LHCN-M2 (cell line): ENCODE measurements at places on chromosomes 13 and 19.

- DNase-seq, result no peak
Measured at GRCh38 chr19:32819419-32820400, 49.9 kb downstream of the SLC7A9 start.

GRCh38 chr19:2517881-2518601 lies 42.1 kb downstream of the GADD45B start:
- DNase-seq, result no peak

DNA sequence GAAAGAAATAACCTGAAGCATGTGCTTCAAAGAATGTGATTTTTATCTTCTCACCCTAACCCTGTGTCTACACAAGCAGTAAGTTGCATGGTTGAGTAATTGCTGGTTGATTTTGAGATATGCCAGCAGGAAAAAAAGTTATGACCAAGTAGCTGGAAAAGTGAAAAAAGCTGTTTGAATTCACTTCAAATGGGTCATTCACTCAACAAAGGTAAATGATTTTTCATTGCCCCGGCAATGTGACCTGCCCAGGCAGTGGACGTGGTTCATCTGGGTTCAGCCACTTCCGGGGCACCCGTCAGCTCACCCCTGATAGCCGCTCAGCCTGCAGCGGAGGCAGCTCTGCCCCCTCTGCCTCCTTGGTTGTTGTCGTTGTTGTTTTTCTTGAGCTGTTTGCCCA lies 18.5 kb downstream of the TNFRSF19 start:
- no peak for DNase-seq

DNA sequence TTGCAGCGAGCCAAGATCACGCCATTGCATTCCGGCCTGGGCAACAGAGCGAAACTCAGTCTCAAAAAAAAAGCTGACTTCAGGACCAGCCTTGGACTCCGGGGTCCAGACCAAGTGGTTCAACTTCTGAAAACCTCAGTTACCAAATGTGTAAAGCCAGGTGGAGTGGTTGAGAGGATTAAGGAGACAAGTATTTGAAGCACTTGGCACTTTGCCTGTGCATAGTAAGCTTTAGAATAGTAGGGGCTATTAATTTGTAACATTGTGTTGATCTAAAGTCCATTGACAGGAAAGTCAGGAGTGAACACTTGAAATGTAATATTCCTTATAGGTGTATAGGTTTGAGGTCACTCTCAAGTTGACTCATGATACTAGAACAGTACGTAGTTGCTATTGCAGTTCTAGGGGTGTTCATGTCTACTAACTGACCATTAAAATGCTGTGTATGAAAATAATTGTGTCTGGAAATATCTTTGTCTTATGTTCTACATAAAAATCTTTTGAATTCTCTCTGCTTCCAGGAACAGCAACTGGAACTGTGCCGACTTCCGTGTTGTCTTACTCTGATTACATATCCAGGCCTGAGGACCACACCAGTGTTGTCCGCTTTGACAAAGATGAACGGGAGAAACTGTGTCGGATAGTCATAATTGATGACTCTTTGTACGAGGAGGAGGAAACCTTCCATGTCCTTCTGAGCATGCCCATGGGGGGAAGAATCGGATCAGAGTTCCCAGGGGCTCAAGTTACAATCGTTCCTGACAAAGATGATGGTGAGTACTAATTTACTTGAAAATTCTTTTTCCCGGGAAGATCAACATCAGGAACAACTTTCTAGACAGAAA lies 97.4 kb downstream of the FREM2 start:
- DNase-seq, result no peak

- DNase-seq, result no peak
Measured at GRCh38 chr13:78383071-78383484, 220.3 kb downstream of the POU4F1 start.

DNA sequence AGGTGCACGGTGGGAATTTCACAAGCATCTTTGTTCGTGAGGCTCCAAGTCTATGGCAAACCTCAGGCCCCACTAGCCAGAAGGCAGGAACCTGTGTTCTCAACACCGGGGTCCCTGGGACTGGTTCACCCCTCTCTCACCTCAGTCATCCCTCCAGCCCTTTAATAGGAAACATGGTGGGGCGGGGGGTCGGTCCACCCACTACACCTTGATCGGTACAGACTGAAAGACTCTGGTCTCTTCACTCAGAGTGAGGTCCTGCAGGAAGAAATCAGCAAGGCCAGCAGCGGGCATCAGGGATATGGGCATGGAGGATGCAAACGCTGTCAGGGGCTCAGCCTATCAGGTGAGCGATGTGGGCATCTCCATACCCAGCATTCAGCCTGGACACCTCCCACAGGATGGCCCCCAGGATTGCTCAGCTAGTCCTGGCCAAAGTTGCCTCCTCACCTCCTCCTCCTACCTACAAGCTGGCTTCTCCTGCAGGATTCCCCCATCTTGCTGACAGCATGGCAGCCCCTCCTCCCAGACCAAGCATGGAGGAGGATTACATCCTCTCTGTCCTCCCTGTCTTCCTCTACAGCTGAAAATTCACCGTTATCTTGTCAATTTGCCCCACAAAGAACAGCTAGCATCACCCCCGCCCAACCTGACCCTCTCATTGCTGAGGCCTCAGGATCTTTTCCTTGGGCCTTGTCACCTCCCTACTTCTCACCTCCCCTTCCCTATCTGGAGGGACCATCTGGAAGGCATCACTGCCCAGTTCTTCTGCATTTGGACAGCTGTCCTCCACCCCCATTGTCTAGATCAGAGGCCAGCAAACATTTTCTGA lies 37.3 kb upstream of the CD33 start:
- no peak for DNase-seq

DNA sequence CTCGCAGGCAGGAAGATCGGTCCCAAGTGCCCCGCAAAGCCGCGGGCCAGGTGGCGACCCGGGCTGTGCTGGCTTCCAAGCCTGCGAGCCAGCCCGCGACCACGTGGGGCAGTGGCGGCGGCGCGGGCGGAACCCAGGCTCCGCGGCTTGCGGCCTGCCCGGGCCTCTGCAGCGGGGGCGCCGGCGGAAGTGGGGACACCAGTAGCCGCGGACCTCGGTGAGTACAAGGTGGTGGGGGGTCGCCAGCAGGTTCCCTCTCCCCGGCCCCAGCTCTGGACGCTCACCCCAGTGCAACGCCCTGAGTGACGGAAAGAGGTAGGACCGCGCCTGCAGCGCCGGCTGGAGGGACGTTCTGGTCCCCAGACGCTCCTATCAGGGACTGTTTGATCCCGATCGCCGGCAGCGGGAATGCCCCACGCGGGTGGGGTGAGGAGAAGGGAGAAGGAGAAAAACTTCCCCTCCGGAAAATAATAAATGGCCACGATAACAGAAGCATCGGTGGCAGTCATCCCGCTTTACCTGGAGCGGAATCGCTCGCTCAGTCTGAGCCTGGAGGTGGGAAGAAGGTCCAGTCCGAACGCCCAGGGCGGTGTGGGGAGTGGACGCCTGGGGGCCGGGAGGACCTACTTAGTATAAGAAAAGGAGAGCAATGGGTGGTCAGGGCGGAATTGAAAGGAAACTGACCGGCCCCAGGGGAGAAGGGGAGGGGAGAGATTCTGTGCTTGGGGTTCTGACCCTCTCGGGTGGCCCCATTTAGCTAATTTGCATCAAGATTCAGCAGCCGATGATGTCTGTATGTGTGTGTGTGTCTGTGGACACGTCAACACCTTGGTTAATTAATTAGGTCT lies at the start of gene GEMIN7:
Gene GEMIN7, plus strand, starts transcription at position 198 of the 848 bp plus-strand sequence. CDS start 10,855 bp downstream, outside the sequence.
- DNase-seq, result peak; percentile 66

DNA sequence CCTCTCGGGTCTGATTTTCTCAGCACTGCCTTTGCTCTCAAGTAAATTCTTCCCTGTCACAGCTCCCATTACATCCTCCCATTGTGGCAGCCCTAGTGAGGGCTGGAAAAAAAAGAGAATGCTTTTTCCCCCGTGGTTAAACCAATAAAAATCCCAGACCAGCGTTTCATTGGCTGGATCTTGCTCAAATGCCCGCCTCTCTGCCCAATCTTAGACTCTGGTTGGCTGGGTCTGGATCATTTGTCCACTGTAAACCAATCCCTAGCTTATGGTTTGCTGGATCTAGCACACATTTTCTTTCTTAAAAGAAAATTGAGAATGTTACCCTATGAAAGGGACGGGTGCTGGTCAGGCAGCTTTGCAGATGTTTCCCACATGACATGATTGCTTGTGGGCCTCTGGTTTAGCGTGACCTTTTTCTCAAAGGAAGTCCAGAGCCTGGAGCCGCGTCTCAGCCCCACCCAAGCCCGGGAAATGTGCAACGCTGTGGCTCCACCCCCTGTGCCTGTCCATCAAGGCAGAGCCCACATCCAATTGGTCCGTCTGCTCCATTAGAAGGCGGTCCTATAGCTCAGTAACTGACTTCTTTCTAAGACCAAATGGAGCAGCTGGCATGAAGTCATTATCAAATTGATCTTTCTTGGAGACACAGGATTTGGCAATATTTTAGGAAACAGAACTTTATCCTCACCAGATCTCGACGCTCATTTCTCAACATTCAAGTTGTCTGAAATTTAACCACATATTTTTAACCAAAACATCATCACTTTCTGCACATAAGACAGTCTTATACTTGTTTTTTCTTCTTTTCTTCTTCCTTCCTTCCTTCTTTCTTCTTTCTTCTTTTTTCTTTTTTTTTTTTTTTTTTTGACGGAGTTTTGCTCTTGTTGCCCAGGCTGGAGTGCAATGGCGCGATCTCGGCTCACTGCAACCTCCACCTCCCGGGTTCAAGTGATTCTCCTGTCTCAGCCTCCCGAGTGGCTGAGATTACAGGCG lies 2.6 kb upstream of the MCEMP1 start:
- DNase-seq, result peak; percentile 68

DNA sequence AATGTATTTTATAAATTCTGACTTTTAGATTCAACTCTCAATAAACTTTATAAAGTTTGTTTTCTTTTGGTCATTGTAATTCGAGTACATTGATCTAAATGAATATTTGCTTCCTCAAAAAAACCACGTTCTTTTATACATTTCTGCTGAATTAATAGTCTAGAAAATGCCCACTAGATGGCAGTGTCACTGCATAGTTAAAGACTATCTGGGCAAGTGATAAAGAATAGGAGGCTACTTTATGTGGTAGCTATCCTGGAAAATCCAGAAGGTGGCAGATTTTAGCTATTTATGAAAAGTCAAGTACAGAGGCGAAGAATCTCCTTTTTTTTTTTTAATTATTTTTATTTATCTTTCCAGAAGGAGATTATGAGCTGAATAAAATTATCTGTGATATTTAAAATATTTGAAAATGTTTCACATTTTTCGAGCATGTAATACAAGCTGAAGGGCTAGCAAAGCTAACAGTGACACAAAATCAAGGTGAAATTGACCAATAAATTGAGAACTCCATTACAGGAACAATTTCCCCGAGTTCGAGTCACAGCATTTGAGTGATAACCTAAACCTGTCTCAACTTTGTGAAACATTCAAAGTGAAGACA lies 221.8 kb downstream of the OLFM4 start:
- DNase-seq, result peak; percentile 64

DNA sequence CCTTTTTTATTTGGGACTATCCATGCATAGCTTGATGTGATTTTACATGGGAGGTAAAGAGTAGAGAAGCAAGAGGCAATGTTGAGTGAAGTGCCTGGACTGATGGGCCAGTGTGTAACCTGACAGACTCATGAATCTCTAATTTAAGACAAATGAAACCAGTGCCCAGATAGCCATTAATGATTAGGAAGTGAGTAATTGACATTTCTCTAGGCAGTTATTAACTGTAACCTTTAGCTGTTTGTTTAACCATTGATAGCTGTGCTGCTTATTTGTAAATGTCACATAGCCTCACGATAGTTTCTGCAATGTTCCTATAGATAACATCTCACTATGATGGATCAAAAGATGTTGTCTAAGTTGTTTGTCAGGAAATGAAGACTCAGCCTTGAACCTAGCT lies 1047.5 kb upstream of the SPRY2 start:
- DNase-seq, result no peak

- DNase-seq, result no peak
Measured at GRCh38 chr19:38778733-38779132, 5.4 kb upstream of the LGALS7 start.

DNA sequence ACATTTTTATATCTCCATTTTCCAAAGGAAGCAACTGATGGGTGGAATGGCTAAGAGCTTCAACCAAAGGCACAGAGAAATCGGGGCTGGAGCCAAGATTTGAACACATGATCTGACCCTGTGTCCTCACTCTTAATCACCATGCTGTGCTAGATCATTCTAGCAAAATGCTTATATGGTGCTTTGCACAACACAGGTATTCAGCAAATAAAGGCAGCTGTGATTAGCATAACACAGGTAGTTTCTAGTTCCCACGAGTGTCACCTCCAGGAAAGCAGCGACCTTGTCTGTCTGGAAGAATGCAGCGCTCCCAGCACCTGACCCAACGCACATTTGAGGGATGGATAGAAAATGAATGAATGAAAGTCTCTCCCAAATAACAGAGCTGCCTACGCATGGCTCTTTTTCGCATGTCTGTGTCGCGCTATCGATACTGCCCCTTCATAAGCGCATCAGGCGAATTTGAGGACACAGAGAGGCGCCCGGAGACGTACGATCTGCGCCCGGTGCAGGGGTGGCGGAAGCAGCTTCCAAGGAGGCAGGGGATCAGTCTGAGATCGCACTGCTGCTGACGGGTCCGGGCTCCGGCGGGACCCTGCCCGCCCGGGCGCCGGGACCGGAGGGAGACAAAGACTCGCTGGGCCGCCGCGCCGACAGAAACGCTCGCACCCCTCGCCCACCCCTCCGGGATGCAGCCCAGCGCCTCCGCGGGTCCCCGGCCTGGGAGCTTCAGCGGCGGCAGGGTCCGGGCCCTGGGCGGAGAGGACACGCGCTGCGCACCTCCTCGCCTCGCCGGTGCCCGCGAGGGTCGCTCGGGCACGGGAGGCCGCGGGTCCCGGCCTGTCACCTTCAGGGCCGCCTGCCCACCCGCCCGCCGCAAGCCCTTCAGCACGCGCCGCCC lies 609 bp downstream of the EPS15L1 start:
- peak; percentile 40 for DNase-seq

DNA sequence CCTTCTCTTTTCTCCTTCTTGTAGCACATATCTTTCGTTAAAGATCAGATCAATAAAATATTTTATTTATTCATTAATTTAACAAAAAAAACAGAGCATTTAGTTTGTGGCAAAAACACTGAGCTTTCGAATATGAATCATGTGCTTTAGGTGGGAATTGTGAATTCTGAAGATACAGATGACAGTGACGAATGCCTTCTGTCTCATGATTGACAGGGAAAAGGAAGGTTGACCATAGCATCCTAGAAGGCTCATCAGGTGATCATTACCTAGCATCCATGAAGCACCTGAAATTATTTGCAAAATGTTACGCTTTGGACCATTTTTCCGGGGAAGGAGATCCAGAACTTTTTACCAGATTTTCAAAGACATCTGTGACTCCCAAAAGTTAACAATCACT lies 3.8 kb downstream of the ARL11 start:
- DNase-seq, result no peak
